Hematopoietic multipotent progenitor cell treated with erythropoietin and hydrocortisone succinate and interleukin-3 and kit ligand, for 8 days (in vitro differentiated cells): ENCODE measurements at places on chromosomes 12 and 14.
A peak's percentile ranks its signal among the peaks of the same experiment; 100 is the strongest.

DNA sequence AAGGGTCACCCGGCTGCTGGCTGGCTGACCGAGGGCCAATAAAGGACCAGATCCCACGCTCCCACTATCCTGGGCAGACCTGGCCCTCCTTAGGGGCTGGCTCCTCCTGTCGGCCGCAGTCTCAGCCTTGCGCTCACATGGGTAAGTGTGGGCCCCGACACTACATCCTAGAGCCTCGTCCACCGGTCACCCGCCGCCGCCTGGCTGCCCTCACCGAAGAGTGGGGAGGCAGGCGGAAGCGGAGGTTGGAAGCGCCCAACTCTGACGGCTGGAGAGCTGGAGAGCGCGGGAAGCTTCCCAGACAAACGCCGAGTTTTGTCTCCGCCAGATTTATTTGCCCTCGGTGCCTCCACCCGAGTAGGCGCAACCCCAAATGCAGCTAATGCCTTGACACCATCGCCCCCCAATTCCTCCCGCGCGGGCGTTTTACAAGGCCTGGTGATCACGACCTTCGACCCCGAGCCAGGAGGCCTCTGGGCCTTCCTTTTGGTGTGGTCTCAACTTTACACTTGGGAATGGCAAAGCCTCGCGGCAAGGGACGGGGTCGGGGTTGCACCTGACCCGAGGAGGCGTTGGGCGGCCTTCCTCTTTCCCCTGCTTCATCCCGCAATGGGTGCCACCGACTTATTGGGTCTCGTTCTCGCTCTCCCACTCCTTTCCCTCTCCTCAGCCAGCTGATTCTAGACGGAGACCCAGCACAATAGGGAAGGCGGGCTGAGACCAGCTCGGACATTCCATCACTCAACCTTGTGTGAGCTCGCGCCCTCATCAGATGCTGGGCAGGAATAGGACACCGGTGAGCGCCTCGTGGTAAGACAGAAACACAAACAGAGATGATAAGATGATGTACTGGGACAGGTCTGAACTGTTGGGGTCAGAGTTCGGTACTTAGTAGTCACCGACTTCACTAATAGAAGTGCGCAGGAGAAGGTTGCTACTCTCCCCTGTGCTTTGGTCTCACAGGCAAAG is 78.3 kb upstream of the ANO4 start:
- DNase-seq = no peak

DNA sequence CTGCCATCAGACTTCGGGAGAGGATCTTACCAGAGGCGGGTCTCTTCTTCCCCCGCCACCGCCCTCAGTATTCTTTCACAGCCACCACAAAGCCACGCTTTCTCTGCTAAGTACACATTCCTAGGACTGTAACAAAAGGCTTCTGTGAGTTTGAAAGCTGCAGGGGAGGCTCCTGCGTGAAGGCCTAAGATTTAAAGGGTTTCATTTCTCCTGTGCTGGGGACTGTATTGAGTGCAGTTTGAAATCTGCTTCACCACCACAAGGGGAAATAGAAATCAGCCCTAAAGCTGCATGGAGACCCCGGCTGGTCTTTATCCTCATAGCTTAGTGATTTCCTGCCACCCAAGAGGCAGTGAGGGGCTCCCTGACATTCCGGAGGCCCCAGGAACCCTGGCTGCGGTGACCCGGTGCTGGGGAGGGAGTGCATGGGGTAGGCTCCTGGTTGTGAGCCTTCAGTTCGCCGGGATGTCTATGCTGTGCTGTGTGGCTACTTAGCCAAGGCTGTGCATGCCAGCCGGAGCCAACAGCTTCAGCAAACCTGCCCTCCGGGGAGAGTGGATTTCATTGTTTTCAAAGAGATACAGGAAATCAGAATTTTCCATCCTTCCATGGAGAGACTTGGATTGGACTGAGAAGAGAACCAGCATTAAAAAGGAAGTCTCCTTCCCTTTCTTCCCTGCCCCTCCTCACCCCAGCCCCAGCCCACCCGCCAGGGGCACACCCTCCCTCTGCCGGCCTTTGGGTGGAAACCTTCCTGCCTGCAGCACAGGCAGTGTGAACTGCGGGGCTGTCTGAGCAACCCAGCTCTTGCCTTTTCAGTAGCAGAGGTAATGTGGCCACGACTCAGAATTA is 163.3 kb downstream of the ETV6 start:
- peak; percentile 61 for DNase-seq

DNA sequence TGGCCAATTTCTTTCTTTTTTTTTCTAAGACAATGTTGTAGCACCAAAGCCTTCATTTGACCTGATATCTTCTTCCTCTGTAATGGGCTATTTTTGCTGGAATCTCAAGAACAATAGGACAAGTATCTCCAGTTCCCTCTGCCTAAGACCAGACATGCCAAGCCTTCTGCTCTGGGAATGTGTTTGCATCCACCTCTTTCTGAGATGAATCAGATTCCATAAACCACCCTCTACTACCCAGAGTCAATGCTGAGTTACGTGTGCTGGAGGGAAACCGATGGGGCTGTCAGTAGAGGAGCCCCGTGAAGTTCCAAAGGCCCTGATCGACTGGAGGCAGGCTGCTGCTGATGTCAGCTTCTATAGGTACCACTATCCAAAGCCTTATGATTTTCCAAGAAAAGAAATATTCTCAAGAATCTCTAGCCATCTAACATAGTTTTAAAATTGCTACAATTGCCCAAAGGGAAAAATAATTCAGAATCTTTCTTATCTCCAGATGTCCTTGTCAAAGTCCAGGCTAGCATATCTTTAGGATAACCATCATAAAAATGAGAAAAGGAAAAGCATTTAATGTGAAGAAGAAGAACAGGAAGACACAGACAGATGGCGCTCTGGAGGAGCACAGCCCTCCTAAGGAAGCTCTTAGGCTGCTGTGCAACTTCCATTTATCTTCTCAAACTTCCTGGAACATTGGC is 101.9 kb downstream of the SLC8A3 start:
- DNase-seq = peak; percentile 79

DNA sequence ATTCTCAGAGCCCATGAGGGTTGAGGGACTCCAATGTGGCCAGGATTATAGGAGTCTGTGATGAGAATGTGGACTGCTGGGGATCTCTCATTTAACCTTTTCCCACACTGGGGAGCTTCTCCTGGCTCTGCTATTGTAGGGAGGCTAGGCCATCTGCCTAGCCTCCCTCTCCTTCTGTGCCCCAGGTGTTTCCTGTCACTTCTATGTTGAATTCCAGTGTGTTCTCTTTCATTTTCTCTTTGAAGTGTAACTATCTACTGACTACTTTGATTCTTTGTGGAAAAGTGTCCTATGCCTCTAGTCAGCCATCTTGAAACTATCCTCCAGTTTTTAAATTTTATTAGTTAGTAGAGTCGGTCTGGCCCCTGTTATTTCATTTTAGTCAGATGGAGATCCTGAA is 53.4 kb upstream of the ABCD2 start:
- DNase-seq = no peak

- no peak for DNase-seq
Observed at GRCh38 chr12:104498211-104498801, 41.6 kb downstream of the CHST11 start.

DNA sequence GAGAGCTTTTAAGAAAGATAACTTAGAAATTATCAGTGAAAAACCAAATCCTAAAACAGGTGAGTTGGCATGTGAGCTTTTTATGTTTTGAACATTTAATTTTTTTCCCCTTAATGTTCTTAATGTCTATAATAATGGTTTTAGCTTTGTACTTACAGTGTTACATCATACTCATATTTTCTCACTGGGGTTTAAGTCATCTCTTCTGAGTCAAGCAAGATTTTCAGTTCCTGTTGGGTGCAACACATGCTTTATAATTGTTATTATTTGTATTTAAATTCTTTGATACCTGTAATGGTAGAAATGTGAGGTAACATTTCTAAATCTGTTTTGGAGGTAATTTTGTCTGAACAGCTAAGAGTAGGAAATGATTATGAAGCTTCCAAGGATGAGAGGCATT is 113.0 kb downstream of the PLEKHA5 start:
- no peak for DNase-seq

DNA sequence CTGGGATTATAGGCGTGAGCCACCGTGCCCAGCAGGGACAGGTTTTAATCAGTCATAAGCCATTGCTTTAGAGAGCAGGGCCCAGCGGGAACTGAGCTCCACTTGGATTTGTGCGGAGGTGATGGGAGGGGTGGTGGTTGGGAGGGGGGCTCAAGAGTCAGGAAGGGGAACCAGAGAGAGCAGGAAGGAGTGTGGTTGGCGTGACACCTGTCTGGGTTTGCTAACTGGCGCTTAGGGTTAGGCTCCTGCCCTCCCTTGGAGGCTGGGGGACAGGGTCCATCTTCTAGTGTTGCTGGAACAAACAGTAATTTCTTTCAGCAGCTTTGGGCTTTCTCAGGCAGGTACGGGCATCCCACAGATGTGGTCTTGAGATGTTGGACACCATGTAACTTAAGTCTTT is 7.5 kb upstream of the ALDH2 start:
- no peak for DNase-seq

- no peak for DNase-seq
Observed at GRCh38 chr14:93532541-93532940, 101.8 kb downstream of the UNC79 start.

GRCh38 chr14:22794551-22794951 is 20.7 kb downstream of the SLC7A7 start:
- no peak for DNase-seq

DNA sequence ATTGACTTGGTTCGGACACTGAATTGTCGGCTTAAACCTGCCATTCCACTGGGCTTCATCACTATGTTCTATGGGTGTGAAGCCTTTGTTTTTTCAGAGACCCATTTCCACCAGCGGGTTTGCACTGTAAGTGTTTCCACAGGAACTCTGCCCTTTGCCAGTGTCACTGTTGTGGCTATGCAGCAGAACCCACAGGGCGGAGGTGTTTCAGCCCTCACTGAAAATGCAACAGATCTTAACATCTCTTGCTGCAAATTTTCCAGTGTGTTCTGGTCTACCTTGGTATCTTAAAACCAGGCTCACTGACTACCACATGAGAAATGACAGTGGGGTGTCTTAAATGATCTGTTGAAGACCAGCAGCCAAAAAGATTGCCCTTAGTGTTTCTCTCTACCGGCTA is 21.1 kb downstream of the PRKCH start:
- peak; percentile 58 for DNase-seq

DNA sequence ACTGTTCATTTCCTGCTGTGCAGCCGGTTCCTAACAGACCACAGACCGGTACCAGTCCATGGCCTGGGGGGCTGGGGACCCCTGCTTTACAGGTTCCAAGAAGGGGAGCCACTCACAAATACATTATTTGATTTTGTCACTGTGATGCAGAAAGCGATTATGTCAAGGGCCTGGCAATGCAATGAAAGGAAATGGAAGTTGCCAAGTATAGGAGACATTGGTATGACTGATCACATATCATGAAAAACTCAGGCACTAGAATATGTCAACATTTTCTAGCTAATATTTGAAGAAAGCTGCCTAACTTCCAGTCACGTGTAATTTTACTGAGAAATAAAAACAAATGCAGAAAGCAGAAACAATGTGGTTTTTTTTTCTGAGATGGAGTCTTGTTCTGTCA is 68.9 kb upstream of the USP44 start:
- DNase-seq = no peak

DNA sequence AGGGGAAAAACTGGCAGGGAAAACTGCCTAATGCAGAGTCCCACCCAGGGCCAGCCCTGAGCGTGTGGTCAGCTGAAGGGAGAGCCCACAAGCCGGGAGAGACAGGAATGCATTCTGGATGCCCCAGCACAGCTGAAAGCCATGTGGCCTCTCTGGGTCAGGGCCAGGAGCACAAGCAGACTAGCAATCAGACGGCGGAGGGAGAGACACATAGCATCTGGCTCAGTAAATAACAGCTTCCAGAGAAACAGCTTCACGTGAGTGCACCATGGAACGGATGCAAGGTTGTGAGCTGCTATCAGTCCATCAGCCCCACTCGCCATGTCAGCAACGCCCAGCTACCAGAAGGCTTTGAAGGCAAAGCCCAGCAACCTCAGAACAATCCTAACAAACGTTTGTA is 28.2 kb upstream of the TMEM106C start:
- DNase-seq = no peak

DNA sequence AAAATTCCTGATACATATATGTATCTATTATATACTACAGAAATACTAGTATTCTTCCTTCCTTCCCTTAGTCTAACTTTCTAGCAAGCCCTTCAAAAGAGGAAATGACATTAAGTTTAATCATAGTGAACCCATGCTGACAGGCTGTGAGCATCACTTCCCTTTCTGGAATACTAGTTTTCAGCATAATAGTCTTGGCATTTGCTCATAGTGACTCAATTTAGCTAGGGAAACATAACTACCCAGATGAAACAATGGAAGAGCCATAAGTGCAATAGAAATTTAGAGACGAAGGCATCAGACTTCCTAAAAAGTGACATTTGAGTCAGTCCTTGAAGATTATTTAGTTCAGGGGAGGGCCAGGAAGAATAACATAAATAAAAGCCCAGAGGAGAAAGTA is 184.5 kb upstream of the CRY1 start:
- DNase-seq = no peak

GRCh38 chr14:66965831-66966230 is 223.4 kb upstream of the GARIN2 start:
- DNase-seq = no peak

DNA sequence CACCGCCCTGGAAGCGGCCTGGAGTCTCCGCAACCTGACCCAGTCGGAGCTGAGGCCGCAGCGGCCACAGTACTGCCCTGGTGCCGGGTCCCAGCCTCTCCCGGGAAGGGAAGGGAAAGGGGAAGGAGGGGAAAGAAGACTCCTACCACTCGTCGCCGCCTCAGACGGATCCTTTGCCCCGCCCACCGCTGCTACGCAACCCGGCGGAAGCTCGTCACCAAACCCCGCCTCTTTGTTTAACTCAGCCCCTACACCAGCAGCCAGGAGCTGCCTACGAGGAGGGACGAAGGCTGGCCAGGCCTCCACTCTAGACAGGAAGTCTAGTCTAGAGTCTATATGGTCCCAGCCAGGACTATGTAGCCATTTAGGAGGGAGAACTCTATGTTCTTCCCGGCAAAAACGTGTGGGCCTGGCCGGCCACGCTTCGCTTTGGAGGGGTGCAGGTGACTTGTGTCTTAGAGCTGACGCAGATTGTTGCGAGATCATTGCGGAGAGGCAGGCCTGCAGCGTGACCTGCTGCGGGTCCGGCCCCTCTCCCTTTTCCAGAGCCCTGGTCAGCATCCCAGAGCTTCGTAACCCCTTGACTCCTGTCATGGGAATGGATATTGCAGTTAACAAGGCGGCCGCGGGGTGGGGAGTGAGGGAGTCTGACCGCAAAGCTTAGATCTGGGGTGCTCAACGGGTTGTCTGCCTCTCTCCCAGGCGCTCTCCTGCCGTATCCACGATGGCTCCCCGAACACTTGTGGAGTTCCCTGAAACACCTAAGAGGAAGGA is at the start of gene RNF41:
Gene RNF41, minus strand, starts transcription at position 166 of the 774 bp plus-strand sequence. CDS start 7,875 bp downstream, outside the sequence.
- DNase-seq = peak; percentile 96

- DNase-seq = no peak
Observed at GRCh38 chr14:88342980-88343379, 19.9 kb upstream of the KCNK10 start.

- no peak for DNase-seq
Observed at GRCh38 chr12:102106905-102107304, 13.0 kb downstream of the NUP37 start.

GRCh38 chr12:55797068-55797467 is 20.5 kb downstream of the SARNP start:
- DNase-seq = peak; percentile 73

GRCh38 chr14:104651876-104652260 is 37.5 kb upstream of the INF2 start:
- no peak for DNase-seq
